ENCODE measurements at places on chromosomes 7 and 10.

- no peak for DNase-seq
These were observed 504.4 kb downstream of the LRMDA start for GRCh38 chr10:75935650-75936400.

DNA sequence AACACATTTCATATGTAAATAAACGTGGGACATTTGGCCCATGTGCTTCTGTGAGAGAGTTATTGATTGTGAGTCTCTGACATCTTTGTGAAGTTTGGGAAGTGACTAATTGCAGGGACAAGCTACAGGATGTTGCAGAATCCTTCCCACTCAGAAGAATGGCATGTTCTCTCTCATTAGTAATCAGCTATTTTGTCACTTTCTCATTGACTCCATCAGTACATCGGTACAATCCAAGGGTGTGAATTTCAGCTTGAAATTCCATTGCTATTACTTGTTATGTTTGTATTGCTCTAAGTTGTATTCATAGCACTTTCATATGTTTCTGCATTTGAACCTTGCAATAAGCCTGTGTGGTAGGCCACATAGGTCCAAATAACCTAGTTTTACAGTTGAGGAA is 100.0 kb upstream of the KCNMA1 start:
- DNase-seq = no peak

GRCh38 chr7:68073701-68074100 is 1077.1 kb downstream of the TYW1 start:
- no peak for DNase-seq

DNA sequence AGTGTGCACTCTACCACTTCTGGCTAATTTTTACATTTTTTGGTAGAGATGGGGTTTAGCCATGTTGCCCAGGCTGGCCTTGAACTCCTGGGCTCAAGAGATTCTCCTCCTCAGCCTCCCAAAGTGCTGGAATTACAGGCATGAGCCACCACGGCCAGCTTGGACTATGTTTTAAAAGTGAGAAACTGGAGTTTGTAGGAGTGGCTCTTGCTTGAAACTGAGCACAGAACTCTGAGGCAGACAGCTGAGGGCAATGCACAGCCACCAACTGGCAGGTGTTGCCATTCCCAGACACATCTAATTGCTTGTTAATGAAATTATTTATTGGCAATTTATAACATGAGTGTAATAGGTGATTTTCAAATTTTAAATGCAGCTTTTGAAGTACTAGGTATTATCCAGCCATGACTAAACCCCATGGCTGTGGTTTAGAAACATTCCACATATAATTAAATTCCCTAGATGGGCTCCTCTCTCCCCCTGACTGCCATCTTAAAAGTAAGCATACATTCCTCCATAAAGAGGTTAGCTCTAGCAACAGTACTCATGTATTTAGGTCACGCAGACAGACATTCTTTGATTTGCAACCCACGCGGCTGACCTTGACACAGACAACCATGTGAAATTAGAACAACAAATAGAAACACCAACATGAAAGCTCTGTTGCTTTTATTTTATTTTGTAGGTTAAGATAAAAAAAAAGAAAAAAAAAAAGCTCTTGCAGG is 19.8 kb downstream of the PANK1 start:
- no peak for DNase-seq

GRCh38 chr7:28806841-28807240 is 151.3 kb downstream of the TRIL start:
- no peak for DNase-seq

GRCh38 chr10:56258378-56258777 is 102.7 kb downstream of the ZWINT start:
- DNase-seq = no peak

DNA sequence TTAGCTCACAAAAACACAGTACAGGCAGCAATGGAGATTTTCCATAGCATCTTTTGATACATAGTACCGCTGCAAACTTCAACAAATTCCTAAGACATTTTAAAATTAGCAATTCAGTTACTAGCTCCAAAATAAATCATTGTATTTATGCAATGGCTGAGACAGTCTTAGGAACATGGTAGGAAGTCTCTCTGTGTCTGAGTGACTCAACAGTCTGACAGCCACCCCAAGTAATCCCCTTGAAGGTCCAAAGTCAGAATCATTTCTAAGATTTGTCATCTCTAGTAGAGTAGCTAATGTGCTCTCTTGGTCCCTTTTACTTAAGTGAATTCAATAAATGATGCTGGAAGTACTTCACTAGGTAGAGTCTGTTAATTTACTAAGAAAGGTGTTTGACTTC is 93.8 kb upstream of the NOBOX start:
- no peak for DNase-seq

DNA sequence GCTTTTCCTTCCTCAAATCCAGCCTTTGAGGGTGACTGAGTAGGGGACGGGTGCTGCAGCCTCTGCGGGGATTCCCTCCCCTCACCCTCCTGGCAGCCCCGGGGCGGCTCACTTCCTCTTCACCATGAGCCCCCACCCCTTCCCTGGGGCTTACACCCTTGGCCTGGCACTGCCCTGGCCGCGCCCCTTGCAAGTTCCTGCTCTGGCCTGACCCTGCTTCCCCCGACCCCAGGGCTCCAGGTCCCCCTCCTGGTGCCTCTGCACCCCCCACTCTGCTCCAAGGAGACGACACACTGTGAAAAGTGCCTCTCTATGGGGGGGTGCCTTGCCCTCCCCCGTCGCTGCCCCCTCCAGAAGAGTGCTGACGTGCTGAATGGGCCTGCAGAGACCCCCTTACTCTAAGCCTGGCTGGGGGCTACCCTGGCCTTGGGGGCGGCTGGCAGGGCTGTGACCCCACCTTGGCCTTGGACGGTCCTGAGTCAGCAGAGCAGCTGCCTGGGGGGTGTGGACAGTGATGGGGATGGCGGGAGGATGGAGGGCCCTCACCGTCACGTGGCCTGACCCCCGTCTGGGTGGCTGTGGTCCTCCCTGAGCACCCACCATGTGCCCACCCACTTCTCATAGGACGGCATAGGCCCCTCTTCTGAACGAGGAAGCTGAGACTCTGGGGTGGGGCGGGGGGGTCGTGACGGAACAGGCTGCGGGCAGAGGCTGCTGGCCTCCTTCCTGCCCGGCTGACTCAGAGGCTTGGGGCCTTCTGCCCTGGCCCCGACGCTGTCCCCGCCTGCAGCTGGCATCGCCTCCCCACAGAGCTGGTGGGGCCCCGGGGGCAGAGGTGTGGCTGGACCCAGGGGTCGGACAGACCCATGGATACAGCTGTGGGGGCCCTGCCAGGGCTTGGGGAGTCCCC is 9.8 kb downstream of the LFNG start:
- DNase-seq = no peak

- no peak for DNase-seq
These were observed 226.4 kb upstream of the HABP2 start for GRCh38 chr10:113326160-113327111.

- no peak for DNase-seq
These were observed 6.3 kb upstream of the ZNF503 start for GRCh38 chr10:75407713-75408508.

DNA sequence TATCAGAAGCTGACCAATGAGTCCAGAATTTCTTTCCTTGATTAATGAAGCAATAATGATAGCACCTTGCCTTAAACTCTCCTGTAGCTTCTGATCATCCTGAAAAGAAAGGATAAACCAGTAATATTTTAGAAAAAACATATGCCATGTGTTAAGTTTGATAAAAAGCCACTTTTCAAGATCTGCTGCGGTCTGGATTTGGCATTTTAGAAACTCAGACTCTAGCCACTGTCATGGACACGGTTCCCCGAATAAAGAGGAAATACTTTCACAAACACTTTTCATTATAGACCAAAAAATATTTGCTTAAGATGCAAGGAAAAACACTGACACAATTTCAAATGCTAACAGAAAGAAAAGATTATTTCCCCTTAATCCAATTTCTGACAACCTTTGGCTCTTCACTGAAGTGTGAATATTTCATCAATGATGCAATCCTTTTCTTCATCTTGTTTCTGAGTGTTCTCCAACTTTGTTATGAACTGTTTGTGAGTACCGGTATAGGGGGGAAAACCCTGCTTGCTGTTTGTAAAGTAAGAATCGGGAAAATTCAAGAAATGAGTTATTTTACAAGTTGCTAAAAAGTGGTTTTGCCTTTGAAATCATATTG is 329.5 kb downstream of the CRPPA start:
- no peak for DNase-seq

DNA sequence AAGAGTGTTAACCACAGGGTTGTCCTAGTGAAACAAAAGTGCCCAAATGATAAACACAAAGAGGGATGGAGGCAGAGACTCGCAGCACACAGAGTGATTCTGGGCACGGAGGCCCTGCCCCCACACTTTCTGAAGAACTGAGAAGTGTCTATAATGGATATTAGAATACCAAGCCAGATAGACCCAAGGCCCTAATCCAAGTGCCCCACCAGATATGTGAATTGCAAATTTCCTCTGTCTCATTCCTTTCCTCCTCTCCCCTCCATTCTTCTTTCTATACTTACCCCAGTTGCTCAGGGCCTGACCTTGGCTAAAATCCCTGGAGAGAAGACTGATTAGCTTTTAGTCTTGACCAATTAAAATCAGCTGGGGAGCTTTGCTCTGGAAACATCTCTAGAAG is 106.8 kb upstream of the AOAH start:
- DNase-seq = no peak

All from activated T-cell treated with anti-CD3 and anti-CD28 coated beads for 4 hours (primary cell).